ENCODE measurements at places on chromosomes 12 and 14.

GRCh38 chr12:45912774-45913173 lies 77.6 kb downstream of the SCAF11 start:
- DNase-seq, result no peak

DNA sequence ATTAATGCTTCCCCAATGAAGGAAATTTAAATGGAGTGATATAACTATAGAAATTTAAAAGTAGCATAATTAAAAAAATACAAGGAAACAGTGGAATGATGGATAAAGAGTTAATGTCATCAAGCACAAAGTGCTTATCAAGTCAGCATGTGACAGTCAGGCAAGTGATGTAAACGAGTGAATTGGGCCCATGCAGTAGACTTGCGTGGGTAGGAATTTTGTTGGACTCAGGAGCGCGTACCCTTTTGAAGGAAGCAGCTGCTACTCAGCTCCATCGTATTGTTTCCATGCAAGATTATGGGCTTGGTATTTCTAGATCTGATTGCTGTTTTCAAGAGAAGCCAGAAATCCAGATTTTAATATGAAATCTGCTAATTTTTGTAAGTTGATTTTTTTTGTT lies 4.4 kb upstream of the DYRK4 start:
- DNase-seq, result no peak

GRCh38 chr14:63413009-63413408 lies 94.3 kb upstream of the GPHB5 start:
- no peak for DNase-seq

DNA sequence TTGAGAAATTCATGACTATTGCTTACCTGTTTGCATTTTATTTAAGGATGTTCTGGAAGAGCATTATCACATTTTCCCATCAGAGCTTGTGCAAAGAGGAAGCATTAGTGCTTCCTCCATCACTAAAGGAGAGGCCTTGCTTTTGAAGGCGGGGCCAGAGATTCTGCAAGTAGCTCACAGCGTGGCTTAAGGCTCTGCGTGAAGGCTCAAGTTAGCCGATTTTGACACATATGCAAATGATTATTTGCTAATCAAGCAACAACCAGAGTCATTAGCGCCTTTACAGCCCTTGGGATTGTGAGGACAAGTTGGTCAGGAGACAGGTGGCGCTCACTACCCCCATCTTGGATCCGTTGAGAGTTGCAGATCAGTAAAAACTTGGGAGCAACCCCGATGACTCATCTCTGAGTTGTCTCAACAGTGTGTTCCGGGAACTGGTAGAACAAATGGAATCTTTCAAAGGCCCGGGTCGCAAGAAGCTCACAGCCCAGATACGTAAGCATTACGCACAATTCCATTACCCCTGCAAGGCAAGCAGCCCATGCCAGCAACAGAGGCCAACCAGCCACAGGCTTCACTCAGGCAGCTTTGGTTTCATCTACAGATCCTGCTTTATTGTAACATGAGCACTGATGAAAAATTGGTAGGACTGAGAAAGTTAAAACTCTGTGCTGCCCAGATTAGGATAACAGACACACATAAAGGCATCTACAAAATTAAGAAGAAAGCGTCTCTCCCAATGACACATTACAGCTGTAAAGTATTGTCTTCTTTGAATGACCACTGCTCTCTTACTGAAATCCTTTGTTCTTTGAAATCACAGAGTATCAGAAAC lies 34.9 kb upstream of the SPTSSA start:
- DNase-seq, result no peak

- DNase-seq, result no peak
These were observed 66.6 kb downstream of the MON2 start for GRCh38 chr12:62533087-62533754.

- no peak for DNase-seq
These were observed 158.9 kb upstream of the EEA1 start for GRCh38 chr12:93087840-93088610.

GRCh38 chr12:72468505-72468904 lies 196.3 kb downstream of the TRHDE start:
- no peak for DNase-seq

- no peak for DNase-seq
These were observed 45.5 kb downstream of the FGD4 start for GRCh38 chr12:32444895-32445294.

DNA sequence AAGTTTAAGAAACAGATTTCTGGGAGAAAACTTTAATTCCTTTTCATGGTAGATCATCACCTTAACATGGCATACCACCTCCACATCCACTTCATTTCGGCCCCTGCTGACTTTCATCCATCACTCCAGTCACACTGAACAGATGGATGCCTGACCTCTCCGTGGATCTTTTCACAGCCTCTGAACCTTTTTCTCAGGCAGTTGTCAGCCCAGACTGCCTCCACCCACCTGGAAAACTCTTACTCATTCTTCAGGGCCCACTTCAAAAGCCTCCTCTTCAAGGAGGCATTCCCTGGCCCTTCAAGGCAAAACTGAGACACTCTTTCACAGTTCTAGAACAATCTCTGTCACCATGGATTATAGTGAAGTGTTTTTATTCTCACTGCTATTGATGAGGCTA lies 52.9 kb downstream of the GXYLT1 start:
- DNase-seq, result no peak

DNA sequence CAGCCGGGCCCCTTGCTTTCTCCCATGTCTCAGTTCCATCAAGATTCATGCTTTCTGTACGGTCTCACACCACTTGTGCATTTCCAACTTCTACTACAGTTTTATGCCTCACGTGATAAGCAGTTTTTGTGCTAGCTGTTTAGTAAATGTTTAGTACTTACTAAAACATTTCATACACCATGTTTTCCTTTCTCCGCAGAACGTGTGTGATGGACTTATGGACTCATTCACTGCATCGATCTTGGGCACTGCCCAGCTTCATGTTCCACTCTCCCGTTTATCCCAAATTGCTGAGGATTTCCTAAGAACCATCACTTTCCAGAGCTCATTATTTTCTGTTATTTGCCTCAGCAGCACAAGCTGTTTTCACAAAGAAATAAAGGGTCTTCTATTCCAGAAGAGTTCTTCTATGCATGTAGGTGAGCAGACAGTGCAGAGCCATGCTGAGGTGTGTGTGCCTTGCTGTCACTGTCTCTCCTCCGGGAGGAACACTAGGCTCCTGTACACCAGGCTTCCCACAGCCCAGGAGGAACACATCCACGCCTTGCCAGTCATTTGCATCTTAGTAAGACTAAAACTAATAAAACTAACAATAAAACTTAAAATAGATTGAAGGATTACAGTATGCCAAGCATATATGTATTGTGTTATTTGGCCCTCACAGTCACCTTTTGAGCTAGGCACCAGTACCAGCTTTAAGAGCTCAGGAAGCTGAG lies 90.3 kb upstream of the EEA1 start:
- DNase-seq, result no peak

DNA sequence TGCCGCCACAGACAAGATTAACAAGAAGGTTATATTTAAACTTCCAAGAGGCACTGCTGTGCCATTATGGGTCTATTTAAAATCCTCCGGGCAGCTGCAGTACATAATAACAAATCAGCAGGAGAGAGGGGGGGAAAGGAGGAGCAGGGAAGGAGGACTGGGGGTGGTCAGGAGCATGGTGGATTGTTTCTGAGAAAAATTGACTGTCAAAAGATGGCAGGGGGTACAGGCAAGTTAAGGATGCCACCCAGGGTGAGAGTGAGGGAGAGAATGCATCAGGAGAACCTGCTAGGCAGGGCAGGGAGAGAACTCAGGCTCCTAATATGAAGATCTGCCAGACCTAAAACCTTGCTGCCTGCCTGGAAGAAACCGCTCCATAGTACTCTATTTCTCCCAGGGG lies 181.8 kb downstream of the GRIN2B start:
- DNase-seq, result no peak

DNA sequence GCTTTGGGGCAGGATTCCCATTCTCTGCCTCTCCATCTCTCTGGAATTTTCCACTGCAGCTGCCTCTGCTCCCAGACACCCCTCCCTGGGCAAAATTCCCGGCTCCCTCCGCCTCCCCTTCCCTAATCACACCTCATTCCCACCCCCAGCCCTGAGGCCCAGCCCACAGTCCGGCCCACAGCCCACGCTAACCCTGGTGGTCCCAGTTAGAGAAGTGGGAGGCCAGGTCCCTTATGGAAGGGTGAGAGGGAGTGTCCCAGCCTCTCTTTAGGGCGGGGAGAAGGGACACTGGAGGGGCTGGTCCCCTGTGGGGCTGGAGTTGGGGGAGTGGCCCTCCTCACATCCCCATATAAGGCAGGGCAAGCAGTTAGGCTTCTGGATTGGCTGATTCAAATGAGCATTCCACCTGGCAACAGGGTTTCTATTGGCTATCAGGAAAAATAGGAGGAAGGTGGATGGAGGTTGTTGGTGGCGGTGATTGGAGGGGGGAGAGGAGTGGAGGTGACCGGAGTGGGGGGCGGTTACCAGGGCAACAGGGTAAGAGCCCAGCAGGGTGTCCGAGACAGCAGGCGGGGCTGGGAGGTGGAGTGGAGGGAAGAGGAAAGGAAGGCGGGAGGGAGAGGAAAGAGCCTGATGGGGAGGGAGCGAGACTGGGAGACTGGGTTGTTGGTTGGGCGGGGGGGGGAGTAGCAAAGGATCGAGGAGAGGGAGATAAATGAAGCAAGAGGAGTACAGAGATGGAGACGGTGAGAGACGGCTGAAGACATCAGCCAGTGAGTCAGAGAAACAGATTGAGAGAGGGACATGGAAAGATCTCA lies 1.9 kb upstream of the PTMS start:
- DNase-seq, result no peak

DNA sequence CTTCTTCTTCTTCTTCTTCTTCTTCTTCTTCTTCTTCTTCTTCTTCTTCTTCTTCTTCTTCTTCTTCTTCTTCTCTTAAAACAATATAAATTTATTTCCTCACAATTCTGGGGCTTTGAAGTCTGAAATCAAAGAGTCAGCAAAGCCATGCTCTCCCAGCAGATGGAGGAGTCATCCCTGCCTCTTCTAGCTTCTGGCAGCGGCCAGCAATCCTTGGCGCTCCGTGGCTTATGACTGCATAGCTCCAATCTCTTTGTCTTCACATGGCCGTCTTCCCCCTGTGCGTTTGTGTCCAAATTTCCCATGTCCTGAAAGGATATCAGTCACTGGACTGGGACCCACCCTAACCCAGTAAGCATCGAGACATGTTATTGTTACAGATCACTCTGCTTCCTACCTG lies 22.9 kb downstream of the KCNA1 start:
- DNase-seq, result no peak

GRCh38 chr14:85344847-85345570 lies 184.9 kb upstream of the FLRT2 start:
- no peak for DNase-seq

- no peak for DNase-seq
These were observed 230.4 kb downstream of the SSPN start for GRCh38 chr12:26425587-26426260.

DNA sequence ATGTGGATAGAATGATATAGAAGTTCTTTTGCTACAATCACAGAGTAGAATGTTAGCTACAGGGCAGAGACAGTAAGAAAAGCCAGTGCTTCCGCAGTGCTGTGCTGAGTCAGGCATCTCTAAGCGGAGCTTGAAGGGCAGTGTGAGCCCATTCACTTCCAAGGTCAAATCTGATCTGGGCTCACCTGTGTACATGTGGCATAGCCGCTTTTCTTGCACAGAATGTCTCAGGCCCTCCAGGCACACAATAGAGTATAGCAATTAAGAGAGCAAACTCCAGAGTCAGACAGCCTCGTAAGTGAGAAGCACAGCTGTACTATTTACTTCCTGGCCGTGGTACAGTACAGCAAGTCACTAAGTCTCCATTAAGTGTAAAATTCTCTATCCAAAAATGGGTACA lies 26.8 kb downstream of the CORO1C start:
- DNase-seq, result no peak

All from activated CD4-positive, alpha-beta T cell treated with anti-CD3 and anti-CD28 coated beads for 1 hour (primary cell).